ENCODE measurements at places on chromosomes 3 and 15.
A peak's percentile ranks its signal among the peaks of the same experiment; 100 is the strongest.

- peak; percentile 81 for DNase-seq
Measured at GRCh38 chr3:153087595-153088566, 74.1 kb upstream of the RAP2B start.

DNA sequence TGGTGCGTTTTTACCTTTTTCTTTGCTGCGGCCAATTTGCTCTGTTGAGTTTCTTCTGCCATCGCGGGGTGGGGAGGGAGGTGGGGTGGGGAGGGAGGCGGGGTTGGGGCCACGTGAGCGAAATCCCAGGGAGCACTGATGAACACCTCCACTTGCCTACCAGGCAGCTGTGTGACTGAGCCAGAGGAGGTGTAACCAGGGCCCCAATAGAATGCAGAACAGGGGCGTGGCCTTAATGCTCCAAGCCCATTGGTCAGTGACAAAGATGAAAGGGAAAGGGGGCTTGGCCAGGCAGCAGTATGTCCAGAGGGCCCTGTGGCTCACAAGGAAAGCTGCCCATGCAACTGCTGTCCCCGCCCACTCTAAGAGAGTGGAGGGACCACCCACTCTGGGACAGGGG lies 21.4 kb upstream of the OR4F6 start:
- no peak for DNase-seq

- DNase-seq: no peak
Measured at GRCh38 chr3:197511853-197512635, 43.7 kb downstream of the BDH1 start.

GRCh38 chr3:82022836-82023235 lies 261.4 kb upstream of the GBE1 start:
- DNase-seq: no peak

GRCh38 chr3:66425032-66425431 lies 75.8 kb downstream of the LRIG1 start:
- DNase-seq: no peak

DNA sequence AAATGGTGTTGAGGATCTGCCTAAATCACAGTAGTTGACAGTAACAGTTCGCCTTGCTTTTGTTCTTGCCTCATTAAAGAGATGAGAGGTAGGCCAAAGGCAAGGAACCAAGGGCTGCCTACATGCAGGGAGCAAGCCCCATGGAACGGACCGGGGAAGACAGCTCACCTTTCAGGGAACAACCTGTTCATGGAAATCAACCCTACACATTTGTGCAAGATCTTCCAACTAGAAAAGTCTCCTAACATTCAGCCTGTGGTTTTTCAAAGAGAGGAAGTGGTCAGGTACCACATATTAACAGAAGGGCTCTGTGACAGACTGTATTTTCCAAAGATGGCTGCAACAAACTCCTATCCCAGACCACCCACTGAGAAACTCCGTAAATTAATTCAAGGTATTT lies 1031.8 kb upstream of the NR2F2 start:
- DNase-seq: no peak

DNA sequence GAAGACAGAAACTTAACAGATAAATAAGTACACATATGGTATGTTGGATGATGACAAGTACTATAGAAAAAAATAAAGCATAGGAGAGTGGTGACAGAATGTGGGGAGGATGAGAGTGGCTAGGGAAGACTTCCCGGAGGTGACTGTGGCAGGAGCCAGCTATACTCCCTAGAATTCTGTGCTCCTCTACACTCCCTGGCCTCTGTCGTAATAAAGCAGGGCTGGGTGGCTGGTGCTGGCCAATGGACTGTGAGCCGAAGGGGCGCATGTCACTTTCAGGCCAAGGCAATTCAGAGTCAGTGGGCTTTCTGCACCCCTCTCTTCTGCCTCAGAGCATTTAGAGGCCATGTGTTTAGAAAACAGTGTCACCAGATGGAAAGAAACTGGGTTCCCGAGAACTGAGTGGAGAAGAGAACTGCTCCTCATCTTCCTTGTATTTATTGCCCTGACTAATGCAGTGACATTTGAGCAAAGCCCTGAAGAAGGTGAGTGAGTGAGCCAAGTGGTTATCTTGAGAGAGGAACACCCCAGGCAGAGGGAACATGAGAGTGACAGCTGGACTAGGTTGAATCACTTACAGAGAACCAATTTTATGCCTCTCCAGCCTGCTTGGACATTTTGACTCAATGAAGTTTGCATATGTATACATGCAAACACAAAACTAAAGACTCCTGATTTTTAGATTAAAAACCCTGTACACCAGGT lies 5.2 kb upstream of the VPS8 start:
- no peak for DNase-seq

DNA sequence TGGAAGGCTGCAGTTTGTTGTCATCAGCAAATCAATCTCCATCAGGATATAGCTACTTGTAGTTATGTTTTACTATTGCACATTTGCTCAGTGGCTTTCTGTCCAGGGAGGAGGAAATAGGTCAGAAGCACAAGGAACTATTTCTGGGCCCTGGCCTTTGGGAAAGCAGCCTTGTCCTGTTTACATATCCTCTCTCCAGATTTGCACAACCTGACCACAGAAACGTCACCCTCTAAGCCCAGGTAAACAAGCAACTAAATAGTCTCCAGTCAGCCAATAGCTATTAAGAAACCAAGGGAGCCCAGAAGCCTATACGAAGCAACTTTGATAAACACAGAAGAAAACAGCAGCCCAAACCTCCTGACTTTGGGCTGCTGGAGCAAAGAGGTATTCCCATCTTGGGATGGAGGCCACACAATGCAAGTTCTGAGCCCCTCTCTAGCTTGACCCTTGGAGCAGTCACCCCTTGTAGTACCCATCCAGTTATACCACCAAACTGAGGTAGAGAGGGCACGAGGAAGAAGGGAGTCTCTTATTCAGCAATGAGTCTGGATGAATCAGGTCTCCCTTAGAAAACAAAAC lies 2.3 kb upstream of the FEM1B start:
- DNase-seq: peak; percentile 89

Data from choroid plexus epithelial cell (primary cell).